ENCODE measurements at places on chromosomes 3 and 15. TPM values are rescaled to one million over a fixed set of nuclear protein-coding genes. Genes with fewer than 3 reads are reported as not detected.

DNA sequence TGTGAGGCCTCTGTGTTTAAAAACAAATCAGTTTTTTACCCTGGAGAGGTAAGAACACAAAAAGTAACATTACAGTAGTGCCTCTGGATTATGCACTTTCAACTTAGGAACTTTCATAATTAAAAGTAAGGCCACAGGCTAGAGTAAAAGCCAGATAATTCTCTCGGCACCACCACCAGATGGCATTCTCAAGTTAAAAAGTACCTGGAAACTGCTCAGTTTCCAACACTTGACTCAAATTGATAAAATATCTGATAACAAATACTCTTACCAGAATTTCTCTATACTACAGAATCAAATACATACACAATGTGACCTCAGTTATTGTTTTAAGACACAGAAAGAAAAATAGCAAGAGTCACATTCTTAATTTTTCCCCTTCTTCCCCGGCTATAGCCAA is 19.9 kb downstream of the SPICE1 start:
- peaks cover 20% of the 10 kb centered on the region for H3K36me3 ChIP-seq
- H3K27me3 ChIP-seq: no peaks in the 10 kb centered on the region
- no peaks in the 10 kb centered on the region for H3K4me1 ChIP-seq
- peak; percentile 41 for DNase-seq

Gene IL17RD
- not detected for polyA plus RNA-seq

Gene USP50
- polyA plus RNA-seq: not detected

Gene GOLGA8B
- 6.5 TPM for polyA plus RNA-seq

DNA sequence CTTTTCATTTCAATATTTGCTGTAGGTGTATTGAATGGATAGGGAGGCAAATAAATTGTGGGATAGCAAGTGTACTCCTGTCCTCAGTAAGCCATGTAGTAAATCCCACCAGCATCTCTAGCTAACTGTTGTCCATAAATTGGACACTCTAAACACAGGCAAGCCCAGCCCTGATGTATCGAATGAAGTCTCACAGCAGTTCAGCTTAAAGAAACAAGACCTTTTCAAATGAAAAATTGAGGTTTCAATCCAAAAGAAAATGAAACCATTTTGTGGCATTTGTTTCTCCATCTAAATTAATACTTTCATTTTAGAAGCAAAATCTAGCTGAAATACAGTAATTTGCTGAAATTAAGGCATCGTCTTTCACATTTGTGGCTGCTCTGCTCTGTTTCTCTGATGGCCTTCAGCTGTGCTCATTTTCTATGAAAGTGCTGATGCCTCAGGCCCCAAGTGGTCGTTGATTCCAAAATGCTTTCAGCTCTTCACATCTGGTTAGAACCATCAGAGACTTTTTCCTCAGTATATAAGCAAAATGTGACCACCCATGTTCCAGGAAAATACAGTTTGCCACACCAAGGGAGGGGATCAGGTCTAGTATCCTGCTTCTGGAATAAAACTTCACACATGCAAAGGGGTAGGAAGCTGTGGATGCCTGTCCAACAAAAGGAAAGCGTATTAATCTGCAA is 245.0 kb downstream of the ZMAT3 start:
- no peaks in the 10 kb centered on the region for H3K4me1 ChIP-seq
- no peaks in the 10 kb centered on the region for H3K27me3 ChIP-seq
- H3K36me3 ChIP-seq: no peaks in the 10 kb centered on the region
- no peak for DNase-seq
- no peak overlapping the region for H3K4me3 ChIP-seq

GRCh38 chr3:137103739-137104138 is 146.0 kb downstream of the IL20RB start:
- no peaks in the 10 kb centered on the region for H3K36me3 ChIP-seq
- H3K27ac ChIP-seq: no peak overlapping the region
- no peak for DNase-seq
- no peak overlapping the region for H3K4me3 ChIP-seq

Gene OXNAD1
- 68.0 TPM for polyA plus RNA-seq

Gene RARB
- not detected for polyA plus RNA-seq

DNA sequence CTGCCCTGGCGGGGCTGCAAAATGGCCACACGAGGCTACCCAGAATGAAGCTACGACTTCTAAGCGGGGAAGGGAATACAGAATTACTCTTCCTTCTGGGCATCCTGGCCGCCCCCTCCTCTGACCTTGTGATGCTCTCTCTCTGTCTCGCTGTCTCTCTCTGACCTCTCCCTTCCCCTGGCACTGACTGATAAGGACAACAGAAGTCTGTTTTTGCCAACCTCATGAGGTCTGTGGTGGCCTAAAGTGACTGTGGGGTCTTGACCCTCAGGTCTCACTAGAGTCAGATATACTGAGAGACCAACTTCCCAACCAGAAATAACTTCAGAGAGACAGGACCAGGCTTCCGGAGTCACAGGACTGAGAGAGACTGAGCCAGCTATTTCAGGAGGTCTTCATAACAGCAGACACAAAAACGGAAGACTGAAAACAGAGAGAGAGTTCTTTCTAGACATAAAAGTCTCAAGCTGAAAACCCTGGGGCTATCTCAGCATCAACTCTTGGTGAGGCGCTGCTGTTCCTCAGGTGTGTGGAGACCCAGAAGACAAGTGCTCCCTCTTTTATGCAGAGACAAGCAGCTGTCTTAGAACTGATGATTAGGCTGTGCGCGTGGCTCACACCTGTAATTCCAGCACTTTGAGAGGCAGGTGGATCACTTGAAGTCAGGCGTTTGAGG is 38.2 kb upstream of the CFAP161 start:
- no peak for DNase-seq
- H3K4me3 ChIP-seq: no peak overlapping the region
- no peak overlapping the region for H3K27ac ChIP-seq
- peaks cover 10% of the 10 kb centered on the region for H3K4me1 ChIP-seq
- H3K27me3 ChIP-seq: peaks cover 23% of the 10 kb centered on the region
- no peaks in the 10 kb centered on the region for H3K36me3 ChIP-seq

Gene GPR62
- not detected for polyA plus RNA-seq

Gene CILP
- polyA plus RNA-seq: not detected

DNA sequence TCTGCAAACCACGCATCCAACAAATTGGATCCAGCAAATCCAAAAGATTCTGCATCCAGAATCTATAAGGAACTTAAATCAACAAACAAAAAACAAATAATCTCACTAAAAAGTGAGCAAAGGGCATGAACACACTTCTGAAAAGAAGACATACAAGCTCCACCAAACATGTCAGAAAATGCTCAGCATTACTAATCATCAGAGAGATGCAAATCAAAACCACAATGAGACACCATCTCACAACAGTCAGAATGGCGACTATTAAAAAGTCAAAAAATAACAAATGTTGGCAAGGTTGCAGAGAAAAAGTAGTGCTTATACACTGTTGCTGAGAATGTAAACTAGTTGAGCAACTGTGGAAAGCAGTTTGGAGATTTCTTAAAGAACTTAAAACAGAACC is 21.6 kb upstream of the SLC25A36 start:
- H3K27ac ChIP-seq: no peak overlapping the region
- H3K4me3 ChIP-seq: no peak overlapping the region
- no peak for DNase-seq
- no peaks in the 10 kb centered on the region for H3K36me3 ChIP-seq
- no peaks in the 10 kb centered on the region for H3K4me1 ChIP-seq

Gene RTP3
- polyA plus RNA-seq: not detected

DNA sequence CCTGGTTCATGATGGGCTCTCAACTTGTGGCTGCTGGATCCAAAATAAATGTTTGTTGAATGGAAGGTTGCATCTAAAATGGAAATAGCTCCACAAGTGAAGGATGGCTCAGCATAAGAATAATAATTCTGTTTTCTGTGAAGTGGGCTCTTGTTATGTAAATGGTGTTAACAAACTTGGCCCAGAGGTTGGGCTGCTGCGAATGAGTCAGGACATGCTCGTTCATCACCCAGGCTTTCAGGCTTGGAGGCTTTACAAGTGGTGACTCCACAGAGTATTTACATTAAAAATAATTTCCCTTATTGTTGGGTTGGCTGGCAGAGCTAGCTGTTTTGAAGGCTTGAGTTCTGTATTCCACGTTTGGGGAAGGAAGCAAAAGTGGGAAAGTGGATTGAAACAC is 60.5 kb downstream of the ITGB5 start:
- H3K4me1 ChIP-seq: no peaks in the 10 kb centered on the region
- no peak for DNase-seq

Gene CACNA2D2
- polyA plus RNA-seq: 0.24 TPM

GRCh38 chr3:55305696-55306485 is 181.2 kb downstream of the WNT5A start:
- no peak for DNase-seq
- H3K27me3 ChIP-seq: no peaks in the 10 kb centered on the region
- no peaks in the 10 kb centered on the region for H3K36me3 ChIP-seq
- no peak overlapping the region for H3K27ac ChIP-seq
- no peaks in the 10 kb centered on the region for H3K4me1 ChIP-seq

DNA sequence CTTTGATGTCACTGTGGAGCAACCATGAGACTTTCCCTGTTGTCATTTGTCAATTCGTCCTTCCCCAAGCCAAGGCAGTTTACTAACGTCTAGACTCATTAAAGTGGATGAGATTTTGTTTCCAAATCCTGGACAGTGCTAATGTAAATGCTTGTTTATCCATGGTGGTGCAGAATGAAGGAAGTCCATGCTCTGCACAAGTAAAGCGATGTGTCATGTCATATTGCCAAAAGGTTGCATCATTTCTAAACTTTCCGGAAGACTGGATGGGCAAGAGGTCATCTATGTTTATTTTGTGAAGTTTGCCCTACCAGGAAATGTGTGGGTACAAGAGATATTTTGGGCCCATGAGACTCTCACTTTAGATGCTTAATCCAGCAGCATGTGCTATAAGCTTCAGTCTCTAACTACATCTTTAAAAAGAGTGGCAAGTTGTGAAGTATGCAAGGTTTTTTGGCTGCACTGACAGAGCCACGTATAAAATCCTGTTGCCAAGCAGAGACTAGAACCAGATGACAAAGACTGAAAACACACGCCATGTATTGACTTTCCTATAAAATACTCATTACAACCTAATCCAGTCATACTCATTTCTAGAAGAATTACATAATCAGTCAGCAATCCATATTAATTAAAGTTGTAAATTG is 72.1 kb upstream of the FNDC3B start:
- DNase-seq: no peak
- H3K27ac ChIP-seq: no peak overlapping the region
- no peaks in the 10 kb centered on the region for H3K36me3 ChIP-seq
- H3K4me3 ChIP-seq: no peak overlapping the region

DNA sequence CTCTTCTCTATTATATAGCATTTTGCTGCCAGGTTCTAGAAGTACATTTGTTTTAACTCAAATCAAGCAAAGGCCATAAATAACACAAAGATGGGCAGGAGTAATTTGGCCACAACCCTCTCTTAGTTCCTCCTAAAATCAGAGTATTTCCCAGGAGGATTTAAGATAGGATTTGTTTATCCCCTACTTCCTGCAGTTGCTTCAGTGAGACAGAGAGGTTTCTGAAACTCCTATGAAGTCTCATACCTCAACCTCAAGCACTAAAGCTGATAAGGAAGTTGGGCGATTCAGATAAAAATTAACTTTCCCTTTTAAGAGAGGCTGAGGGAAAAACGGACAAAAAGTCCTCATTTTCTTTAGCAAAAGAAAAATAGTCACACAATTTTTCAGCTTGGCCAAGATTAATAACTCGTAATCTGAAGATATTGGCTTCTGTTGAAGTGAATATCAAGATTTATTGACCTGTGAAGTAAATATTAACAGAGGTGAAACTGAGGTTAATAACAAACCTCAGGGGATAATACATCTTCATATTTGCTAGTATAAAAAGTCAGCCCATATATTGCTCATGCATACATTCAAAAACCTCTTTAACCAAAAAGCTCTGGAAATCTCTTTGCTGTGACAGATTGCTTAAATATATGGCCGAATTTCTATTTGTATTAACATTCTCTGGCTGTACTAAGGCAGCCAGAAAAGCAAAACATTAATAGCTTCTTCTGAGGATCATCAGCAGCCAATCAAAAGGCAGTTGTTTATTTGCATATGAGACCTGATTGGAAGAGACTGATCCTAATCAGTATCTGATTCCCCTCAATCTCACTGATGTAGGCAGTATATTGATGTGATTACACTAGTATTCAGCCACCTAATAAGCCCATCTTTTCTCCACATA is 90.6 kb upstream of the GADL1 start:
- H3K36me3 ChIP-seq: no peaks in the 10 kb centered on the region
- DNase-seq: no peak
- no peaks in the 10 kb centered on the region for H3K27me3 ChIP-seq
- no peak overlapping the region for H3K4me3 ChIP-seq

Gene IQCH
- polyA plus RNA-seq: 1.9 TPM

- no peak for DNase-seq
- no peaks in the 10 kb centered on the region for H3K27me3 ChIP-seq
These were observed 86.8 kb upstream of the CMSS1 start for GRCh38 chr3:99730870-99731269.

Gene EXD1
- not detected for polyA plus RNA-seq

DNA sequence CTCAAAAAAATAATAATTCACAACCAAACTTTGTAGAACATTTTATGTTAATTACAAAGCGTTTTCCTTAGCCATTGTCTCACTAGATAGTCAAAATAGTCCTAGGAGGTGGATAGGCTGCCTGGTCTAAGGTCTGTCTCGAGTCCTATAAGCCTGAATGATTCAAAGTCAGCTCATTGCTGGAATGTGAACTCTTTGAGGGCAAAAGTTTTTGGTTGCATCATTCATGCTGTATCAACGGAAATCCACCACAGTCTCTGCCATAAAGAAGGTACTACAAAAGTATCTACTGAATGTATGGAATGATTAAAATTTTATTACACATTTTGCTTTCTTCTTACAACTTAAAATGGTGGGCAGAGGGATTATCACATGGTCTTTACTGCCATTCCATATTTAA is 387.3 kb upstream of the RARB start:
- no peak for DNase-seq
- H3K27ac ChIP-seq: no peak overlapping the region
- no peaks in the 10 kb centered on the region for H3K4me1 ChIP-seq
- no peak overlapping the region for H3K4me3 ChIP-seq
- H3K36me3 ChIP-seq: no peaks in the 10 kb centered on the region

Gene PDCD7
- polyA plus RNA-seq: 8.8 TPM

DNA sequence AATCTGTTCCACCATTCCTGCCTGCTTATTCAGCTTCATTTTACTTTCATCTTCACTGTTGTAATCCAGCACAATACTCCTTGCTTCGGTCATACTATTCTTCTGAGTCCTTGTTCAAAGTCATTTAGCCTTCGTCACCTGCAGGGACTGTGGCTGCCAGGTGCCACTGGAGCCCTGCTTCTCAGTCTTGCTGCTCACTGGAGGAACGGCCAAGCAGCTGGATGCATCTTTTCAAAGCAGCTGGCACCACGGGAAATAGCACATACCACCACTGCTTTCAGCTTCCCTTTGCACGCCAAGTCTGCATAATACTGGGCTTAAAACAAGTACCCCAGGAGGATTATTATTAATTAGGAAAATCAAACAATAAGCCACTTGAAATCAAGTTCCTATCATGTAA is 287.6 kb downstream of the BCHE start:
- no peak overlapping the region for H3K27ac ChIP-seq
- DNase-seq: no peak
- no peaks in the 10 kb centered on the region for H3K36me3 ChIP-seq
- H3K27me3 ChIP-seq: no peaks in the 10 kb centered on the region
- H3K4me3 ChIP-seq: no peak overlapping the region
- no peaks in the 10 kb centered on the region for H3K4me1 ChIP-seq

Gene LRRK1
- 0.50 TPM for polyA plus RNA-seq

- no peak overlapping the region for H3K4me3 ChIP-seq
- H3K27me3 ChIP-seq: no peaks in the 10 kb centered on the region
- DNase-seq: no peak
- no peaks in the 10 kb centered on the region for H3K36me3 ChIP-seq
These were observed 81.6 kb downstream of the FBN1 start for GRCh38 chr15:48563934-48564333.

Gene CCDC39
- not detected for polyA plus RNA-seq

GRCh38 chr3:52456800-52457183 is 1.4 kb downstream of the NISCH start:
- no peaks in the 10 kb centered on the region for H3K27me3 ChIP-seq
- DNase-seq: no peak
- peak overlapping the region; percentile 68 for H3K4me3 ChIP-seq
- H3K27ac ChIP-seq: peak overlapping the region; percentile 93
- H3K36me3 ChIP-seq: peaks cover 28% of the 10 kb centered on the region

Data from CD4-positive, alpha-beta memory T cell (primary cell).